Parietal lobe (tissue), 2 donors: ENCODE measurements at places on chromosomes 4 and X. TPM values are rescaled to one million over a fixed set of nuclear protein-coding genes. Genes with fewer than 3 reads are reported as not detected.

ESX1 gene
- not detected for total RNA-seq

FAM114A1 gene
- total RNA-seq = 11.3 TPM

POU4F2 gene
- not detected for total RNA-seq

PSAPL1 gene
- total RNA-seq = not detected

TAF7L gene
- total RNA-seq = 0.31 TPM

CLOCK gene
- 42.6 TPM for total RNA-seq

AMOT gene
- 18.8 TPM for total RNA-seq

NPY5R gene
- 13.1 TPM for total RNA-seq

BMX gene
- total RNA-seq = not detected

FAM9B gene
- total RNA-seq = not detected

CACNA1F gene
- total RNA-seq = not detected

SLC7A11 gene
- 13.1 TPM for total RNA-seq

MAGEA9B gene
- total RNA-seq = not detected

PCDH10 gene
- 45.4 TPM for total RNA-seq

NUDT10 gene
- 36.3 TPM for total RNA-seq

IL3RA gene
- 1.6 TPM for total RNA-seq

SMIM43 gene
- total RNA-seq = 0.94 TPM

GLRA3 gene
- total RNA-seq = 6.9 TPM

AP1S2 gene
- 156 TPM for total RNA-seq

MMRN1 gene
- total RNA-seq = 3.8 TPM

SHROOM2 gene
- total RNA-seq = 21.9 TPM

PHKA2 gene
- 42.6 TPM for total RNA-seq

NAA11 gene
- total RNA-seq = not detected

FRAS1 gene
- 16.0 TPM for total RNA-seq

MAML3 gene
- 11.9 TPM for total RNA-seq

BEND2 gene
- total RNA-seq = under 0.01 TPM

TRMT10A gene
- 3.8 TPM for total RNA-seq
